Activated CD8-positive, alpha-beta T cell treated with anti-CD3 and anti-CD28 coated beads, Interleukin-2, amount 10 ng/mL, durations not matched to agents 7 days and 5 days (primary cell): ENCODE measurements at places on chromosomes 1 and 21.

DNA sequence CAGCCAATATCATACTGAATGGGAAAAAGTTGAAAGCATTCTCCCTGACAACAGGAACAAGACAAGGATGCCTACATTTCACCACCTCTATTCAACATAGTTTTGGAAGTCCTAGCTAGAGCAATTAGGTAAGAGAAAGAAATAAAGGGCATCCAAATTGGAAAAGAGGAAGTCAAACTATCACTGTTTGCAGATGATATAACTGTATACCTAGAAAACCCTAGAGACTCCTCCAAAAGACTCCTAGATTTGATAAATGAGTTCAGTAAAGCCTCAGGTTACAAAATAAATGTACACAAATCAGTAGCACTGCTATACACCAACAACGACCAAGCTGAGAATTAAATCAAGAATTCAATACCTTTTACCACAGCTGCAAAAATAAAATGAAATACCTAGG lies 171.3 kb upstream of the HP1BP3 start:
- DNase-seq, result no peak

- DNase-seq, result no peak
Measured at GRCh38 chr1:2350911-2351655, 40.3 kb downstream of the MORN1 start.

GRCh38 chr1:44464361-44464760 lies 59.3 kb downstream of the RNF220 start:
- no peak for DNase-seq

DNA sequence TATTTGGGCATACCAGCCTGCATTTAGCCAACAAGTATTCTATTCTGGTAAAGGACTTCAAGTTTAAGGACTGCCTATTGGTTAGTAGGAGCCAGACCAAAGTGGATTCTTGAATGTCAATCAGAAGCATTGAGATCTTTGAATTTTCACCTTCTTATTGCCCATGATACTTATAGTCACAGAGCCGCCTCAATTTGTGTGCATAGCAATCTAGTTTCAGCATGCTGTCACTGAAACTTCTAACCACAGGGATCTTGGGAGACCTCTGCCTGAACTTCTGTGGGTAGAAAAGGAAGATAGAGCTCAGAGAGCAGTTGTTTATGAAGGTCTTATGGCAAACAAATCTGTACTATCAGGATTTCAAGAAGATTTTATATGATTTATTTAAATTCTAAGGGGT lies 501.4 kb upstream of the USP24 start:
- no peak for DNase-seq

DNA sequence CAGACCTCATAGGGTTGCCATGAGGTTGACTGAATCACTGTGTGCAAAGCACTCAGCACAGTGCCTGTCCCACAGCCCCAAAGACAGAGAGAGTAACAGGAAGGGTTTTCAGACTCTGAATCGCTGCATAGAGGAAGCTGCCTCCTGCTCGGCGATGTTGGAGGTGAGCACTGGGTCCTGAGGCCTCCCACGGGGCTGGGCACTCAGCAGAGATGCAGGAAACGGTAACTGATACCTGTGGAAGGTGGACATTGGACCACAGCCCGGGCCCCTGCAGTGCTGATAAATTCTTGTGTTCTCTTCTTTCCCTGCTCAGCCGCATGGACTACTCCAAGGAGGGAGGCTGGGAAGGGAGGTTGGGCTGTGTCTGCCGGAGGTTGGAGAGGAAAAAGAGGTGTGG lies 389.7 kb downstream of the PTPRU start:
- DNase-seq, result no peak

DNA sequence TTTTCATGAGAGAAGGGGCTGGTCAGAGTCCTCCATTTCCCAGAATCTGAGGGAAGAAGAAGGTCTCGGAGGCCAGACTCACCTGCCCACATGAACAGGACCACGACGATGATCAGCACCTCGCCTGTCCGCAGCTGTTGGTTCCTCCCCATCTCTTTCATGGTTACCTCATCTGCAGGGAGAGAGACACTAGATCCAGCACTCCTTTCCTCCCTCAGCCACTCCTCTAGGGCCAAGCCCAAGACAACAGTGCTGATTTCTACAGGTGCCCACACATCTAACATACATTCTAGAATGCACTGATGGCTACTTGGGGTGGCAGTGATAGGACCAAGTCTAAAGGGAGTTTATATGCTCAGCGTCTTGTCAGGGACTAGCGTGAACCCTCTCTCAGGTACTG lies 3.0 kb downstream of the FNDC5 start:
- no peak for DNase-seq

- DNase-seq, result no peak
Measured at GRCh38 chr1:100734676-100735075, 15.1 kb downstream of the VCAM1 start.
